GM12878 (cell line): ENCODE measurements at places on chromosomes 4 and X. TPM values are rescaled to one million over a fixed set of nuclear protein-coding genes. Genes with fewer than 3 reads are reported as not detected.

The LRP2BP gene
- 0.48 and 0.62 TPM in 2 replicates for total RNA-seq

DNA sequence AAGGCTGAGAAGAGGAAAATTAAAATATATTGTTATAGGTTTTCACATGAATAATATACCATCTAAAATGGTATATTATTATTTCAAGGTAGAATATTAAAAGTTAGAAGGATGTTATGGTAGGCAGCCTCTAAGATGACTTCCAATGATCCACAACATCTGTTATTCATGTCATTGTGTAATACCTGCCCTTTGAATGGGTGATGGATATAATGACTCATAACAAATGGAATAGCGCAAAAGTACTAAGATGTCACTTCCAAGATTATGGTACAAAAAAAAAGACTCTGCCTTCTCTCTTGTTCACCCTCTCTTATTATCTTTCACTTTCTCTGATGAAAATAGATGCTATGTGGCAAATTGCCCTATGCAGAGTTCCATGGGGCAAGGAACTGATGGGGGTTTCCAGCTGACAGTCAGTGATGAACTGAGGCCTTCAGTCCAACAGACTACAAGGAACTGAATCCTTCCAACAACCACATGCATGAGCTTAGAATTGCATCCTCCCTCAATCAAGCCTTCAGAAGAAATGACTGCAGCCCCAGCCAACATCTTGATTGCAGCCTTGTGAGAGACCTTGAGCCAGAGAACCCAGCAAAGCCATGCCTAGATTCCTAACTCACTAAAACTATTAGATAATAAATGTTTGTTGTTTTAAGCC, 57.7 kb downstream of the HS6ST2 start:
- no peak for DNase-seq

The F8A2 gene
- total RNA-seq, result not detected in 2 replicates

The NDST3 gene
- total RNA-seq, result not detected in 2 replicates

DNA sequence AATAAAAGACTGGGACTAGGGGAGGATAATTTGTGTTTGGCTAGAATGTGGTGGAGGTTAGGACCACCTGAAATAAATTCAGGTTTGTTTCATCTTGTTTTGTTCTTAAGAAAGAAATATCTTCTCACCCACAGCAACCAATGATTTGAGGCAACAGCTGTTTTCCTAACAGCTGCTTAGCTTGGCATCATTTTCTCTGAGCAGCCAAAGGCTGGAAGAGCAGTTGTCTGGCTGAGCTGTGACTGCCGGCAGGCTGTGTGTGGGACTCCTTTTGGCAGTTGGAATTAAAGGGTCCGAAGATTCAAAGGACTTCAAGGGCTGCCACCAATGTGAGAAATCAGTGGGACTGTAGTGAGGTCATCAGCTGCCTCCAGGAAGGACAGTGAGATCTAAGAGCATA, 5.0 kb downstream of the TRIM75 start:
- no peak for DNase-seq

DNA sequence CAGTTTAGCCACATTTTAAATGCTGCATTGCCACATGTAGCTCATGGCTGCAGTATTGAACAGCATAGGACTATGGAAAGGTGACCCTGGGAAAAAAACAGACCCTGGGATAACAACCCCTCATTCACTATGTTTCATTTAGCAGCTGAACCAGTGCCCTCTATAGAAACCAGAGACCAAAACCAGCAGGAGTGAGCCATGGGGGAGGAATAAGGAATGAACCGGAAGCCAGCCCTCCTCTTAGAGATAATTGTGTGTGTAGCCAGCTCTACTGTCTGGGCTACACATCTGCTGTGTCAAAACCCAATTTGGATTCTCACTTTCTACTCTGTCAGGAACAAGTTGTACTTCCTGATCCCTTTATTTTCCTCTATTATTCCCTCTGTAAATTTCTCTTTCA, 158.5 kb upstream of the S100G start:
- DNase-seq, result no peak

The IL1RAPL1 gene
- total RNA-seq, result not detected in 2 replicates

DNA sequence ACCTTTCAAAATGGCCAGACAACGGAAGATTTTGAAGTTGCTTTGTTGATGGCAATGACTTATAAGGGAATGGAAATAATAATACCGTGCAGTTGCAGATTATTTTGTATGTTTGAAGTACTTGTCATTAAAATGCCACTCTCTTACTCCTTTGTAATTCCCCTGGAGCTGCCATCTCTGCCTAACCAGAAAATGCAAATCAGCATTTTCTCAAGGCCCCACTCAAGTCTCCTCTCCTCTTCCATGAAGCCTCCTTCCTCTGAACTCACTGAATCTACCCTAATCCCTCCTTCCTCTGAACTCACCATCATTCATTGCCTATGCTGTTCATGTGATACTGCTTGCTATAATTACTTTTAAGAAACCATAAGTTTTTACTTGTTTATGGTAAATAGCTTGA, 60.2 kb upstream of the RBPJ start:
- DNase-seq, result no peak

GRCh38 chr4:187493661-187494060, 501.9 kb upstream of the ZFP42 start:
- DNase-seq, result no peak

GRCh38 chr4:26289401-26289800, 31.4 kb upstream of the RBPJ start:
- no peak for DNase-seq

The RNF212 gene
- total RNA-seq, result not detected in 2 replicates

- DNase-seq, result no peak
Observed at GRCh38 chr4:907691-908425, 24.3 kb downstream of the GAK start.

- no peak for DNase-seq
Observed at GRCh38 chrX:39261446-39262147, 460.3 kb downstream of the MID1IP1 start.

DNA sequence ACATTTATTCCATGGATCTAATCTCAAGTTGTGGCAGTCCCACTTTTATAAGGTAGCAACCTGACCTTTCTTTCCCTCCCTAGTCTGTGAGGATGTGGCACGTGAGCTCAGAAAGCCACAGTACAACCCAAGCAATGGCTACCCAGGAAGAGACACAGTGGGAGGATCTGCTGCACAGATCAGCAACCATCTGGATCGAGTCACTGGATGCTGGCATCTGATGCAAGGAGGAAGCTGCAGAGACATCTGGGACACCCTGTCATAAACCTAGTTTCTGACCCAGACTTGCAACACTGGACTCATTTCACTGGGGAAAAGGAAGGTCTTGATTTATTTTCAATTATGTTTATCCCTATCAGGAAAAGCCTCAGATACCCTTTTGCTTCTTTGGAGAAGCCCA, 327.1 kb downstream of the PAPSS1 start:
- no peak for DNase-seq
